ENCODE measurements at places on chromosomes 7 and 10.

DNA sequence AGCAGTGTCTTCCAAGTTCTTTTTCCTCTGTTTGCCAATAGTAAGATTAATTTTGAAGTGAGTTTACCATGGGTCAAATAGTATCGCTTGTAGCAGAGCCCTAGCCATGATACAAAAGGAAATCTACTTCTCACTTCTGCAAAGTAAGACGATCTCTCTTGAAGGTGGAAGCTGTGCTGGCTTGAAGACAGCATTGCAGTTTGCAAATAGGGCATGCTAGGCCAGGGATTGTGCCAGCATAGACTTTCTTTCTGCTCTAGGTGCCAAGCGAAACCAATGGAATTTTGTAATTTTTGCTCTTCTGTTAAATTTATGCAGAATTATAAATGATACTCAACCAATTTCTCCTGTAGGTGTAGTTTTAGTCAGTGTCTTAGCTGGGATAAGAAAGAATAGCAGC is 74.5 kb downstream of the SLC13A1 start:
- no peak for DNase-seq

DNA sequence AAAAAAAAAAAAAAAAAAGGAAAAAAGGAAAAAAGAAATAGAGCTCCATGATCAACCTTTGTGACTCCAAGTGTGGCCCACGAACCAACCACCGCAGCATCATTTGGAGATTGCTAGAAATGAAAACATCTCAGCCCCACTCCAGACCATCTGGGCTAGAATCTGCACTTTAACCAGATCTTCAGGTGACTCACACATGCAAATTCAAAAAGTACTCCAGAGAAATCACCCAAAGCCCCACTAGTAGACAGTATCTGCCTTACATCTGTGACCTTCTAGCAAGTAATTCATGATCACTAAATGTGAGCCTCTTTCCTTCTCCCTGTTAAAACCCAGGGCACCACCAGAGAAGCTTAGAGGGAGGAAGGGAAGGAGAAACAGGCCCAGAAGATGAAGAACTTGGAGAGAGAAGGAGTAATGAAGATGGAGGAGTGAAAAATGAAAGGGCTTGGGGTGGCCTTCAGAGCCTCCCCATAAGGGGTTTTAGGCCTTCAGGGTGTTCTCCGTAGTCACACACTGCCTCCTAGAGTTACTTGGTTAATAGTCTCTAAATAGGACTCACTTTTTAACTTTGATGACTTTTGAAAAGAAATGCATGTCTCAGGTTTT is 94.0 kb downstream of the SLC37A3 start:
- no peak for DNase-seq

DNA sequence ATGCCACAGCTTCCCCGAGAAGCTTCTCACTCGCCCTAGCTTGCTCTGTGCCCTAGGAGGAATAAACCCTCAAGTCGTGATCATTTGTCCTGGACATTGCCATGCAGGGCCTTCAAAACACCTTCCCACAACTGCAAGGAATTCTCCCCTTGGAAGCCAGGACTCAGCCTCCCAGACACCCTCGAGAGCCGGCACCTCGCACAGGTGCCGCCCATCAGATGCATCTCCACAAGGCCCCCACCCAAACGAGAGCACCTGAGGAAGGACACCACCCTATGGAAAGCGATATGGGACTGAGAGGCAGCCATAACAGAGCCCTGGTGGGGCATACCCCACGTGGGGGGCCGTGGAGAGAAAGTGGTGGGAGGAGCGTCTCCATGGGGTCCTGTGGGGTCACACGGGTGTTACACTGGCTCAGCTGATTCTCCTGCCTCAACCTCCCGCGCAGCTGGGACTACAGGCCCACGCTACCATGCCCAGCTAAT is 77.6 kb upstream of the FOXK1 start:
- DNase-seq, result no peak

DNA sequence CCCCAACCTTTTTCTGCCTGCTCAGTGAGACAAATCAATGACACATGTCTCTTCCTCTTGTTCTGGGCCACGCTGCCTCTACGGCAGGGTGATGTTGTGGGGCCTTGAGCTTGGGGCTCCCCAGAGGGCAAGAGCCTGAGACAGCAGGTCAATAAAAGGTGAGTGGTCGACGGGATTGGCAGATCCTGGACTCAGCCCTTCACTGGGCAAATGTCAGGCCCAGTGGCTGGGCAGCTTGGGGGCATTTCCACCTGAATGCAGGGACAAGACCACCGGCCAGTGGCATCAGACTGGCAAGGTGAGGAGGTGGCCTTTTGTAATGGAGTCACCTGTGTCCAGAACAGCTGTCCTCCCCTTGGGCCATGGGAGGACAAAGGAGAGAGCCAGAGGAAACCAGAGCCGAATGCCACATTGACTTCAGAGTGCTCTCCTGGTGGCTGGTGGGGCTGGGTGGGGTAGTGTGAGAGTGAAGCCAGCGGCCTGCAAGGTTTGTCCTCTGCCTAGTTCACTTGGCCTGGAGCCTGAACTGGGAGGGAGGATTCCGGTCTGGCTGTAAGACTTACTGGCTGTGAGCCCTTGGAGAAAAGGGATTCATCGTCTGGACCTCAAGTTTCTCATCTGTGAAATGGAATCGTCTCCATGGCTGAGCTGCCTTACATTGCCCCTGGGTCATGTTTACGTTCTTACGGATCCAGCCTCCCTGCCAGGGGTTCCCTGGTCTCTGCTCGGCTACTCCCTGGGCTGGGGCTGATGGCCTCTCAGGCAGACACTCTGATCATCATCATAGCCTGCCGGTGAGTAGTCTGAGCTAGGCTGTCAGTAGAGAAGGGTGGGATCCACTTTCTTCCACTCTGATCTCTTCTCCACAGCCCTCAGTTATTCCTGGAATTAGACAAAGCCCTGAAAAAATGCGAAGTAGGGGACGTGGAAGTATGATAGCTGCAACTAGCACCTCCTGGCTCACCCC is 25.4 kb upstream of the CRHR2 start:
- DNase-seq, result no peak

DNA sequence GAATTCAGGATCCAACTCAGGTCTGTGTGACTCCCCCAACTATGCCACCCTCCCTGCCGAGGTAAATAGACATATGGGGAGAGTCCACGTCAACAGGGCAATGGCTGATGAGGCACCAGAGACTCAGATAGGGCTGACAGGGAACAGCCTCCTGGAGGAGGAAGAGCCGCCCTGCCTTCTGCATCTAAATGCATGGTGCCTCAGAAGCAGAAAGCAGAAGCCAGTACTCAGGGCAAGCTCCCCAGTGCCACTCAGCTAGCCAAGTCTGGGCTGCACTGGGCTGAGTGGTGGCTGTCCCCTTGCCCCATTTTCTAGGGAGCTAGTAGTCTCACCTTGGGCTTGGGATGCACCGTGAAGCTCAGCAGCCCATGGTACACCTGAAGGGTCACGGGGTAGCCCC is 11.0 kb downstream of the RRP12 start:
- no peak for DNase-seq

DNA sequence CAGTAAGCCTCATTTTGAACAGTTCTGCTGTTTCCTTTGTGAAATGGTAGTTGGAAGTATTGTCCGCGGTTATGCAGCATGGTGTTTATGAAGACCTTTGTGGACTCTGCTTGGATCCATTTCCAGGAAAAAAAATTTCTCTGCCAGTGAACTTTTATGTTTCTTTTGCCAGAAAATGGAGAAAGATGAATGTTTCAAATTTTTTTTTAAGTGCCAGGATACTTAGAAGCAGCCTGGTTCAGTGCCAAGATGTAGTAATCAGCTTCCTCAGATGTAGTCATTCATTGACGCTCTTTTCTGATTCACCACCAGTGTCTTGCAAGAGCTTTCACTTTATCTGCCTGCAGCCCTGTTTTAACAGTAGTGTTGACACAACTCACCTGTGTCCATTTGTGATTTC is 258.2 kb downstream of the SDK1 start:
- peak; percentile 10 for DNase-seq

DNA sequence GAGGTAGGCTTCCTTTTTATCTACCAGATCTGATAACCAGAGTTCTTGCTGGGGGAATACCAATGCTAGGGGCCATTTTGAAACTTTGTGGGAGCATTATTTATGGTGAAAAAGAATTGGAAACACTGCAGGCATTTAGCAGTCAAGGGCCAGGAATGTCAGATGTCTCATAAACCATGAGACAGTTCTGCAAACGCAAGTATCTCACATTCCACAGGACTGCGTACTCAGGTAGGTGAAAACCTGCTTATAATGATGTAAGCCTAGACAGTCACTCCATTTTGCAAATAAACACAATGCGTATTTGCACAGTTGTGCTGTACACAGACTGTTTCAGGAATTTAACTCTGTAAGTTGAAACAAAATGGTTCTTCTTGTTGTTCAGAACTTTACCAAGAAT is 33.9 kb downstream of the ECHDC3 start:
- DNase-seq, result no peak

GRCh38 chr10:116240157-116240950 is 32.7 kb downstream of the GFRA1 start:
- no peak for DNase-seq

GRCh38 chr7:137919987-137920386 is 73.2 kb upstream of the DGKI start:
- no peak for DNase-seq

- DNase-seq, result no peak
Measured at GRCh38 chr7:136637813-136638212, 230.6 kb upstream of the CHRM2 start.

GRCh38 chr10:128494665-128495064 is 368.4 kb upstream of the MKI67 start:
- DNase-seq, result no peak

DNA sequence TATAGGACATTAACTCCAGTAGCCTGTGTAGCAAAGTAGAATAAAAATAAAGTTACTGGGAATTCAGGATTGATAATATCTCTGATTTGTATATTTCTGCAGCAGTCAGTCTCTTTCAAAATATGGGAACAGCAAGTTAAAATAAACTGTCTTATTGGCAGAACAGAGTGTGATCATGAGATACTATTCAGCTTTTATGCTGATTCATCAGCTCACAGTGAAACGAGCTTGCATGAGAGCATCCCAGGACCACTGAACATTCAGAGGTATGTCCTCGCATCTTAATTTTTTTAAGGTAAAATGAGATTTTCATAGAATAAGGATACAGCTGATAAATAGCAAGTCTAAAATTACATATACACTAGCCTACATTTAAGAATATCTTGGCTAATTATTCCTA is 282.5 kb upstream of the MYO3A start:
- DNase-seq, result no peak

DNA sequence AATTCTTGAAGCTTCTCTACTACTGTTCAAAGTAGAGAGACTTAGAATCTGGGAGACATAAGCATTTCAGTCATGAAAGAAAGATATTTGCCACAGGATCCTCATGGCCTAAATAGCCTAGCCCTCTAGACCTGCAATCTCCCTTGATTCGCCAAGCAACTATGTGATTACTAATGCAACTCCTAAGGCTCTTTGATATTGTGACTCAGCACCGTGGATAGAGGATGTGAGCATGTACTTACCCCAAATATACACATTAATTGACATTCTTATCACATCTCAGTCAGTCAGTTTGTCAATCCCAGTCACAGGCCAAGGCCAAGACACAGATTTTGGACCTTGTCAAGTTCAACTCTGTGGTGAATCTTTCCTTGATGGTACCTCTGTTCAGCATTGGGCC is 42.6 kb downstream of the GPR37 start:
- DNase-seq, result no peak

DNA sequence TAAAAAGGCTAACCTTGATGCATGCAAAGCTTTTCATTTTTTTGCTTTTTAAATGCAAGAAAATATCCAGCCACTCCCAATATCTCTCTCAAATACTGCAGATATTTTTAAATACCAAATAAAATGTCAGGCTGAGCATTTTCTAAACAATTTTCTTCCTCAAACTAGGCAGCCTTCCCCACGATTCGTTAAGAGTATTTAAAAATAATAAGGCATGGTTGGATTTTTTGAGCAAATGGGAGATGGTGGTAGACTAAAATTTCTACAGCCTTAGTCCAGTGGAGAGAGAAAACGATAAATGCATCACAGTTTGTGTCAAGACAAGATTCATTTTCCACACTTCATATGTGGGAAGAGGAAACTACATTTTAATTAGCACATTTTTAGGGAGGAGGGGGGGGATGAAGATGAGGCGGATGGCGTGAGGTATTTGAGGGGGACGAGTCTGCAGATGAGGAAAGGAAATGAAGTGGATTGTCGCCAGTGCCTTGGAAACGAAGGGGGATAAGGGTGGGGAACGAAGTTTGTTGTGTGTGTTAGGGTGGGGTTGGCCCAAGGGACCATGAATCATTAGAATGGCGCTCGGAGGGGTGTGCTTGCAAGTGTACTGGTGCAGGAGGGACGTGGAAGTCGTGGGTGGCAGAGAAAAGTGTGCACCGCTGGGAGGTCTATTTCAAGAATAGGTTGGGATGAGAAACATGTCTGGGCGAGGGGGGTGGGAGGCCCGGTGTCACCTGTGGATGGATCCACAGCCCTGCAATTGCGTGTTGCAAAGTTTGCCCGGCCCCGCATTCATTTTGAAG is 1.2 kb upstream of the ADD3 start:
- DNase-seq, result no peak

GRCh38 chr10:45379891-45380540 is 6.0 kb downstream of the ALOX5 start:
- DNase-seq, result no peak

- DNase-seq, result no peak
Measured at GRCh38 chr10:62594093-62594520, 210.4 kb upstream of the ADO start.

DNA sequence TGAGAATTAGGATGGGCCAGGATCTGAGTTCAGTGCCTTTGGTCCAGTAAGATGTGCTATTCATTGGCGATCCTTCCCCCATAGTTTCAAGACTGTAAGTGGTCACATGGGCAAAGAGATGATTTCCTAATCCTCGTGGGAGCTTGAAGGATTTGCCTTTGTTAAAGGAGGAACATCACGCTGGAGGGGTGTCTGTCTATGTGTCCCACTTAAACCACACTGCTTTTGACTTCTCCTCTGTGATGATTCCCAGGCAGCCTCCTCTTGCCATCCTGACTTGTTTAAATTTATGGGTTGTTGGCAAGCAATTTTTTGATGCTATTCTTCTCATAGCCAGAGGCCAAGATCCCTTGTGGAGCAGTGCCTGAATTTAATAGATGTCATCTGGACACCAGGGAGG is 154.0 kb downstream of the TCF7L2 start:
- no peak for DNase-seq

DNA sequence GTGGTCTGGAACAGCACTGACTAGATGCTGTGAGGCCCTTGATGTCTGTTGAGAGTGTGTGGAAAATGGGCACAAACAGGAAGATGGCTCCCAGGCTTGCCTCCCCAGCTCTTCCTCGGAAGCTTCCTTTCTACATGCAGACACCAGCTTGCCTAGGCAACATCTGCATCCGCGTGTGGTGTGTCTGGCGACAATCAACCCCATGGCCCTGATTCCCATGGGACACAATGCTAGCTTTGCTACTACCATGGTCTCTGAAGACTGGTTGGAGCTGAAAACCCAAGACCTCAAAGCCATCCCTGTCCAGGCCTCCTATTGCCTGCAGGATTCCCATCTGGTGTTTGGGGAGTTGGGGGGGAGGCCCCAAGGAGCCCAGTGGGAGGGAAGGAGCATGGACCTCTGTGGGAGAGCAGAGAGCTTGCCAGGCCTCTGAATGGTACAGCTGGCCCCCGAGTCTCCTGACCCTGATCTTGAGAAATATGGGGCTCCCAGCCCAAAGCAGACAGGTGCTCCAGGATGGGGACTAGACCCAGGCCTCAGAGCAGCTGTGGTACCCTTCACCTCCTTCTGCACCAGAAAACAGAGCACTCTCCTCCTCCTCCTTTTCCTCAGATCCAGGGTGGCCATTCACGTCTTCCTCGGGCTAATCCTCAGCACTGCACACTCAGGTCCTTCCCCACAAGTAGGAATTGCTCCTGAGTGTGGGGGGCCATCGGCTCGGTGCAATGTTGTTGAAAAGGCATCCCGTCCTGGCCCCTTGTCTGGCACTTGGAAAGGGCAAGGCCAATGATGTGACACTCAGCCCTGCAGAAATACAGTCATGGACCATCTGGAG is 57.6 kb downstream of the ARHGAP22 start:
- DNase-seq, result no peak
